Left lung (tissue), 14 donors: ENCODE measurements at places on chromosomes 12 and 14. TPM values are rescaled to one million over a fixed set of nuclear protein-coding genes. Genes with fewer than 3 reads are reported as not detected.
A peak's percentile ranks its signal among the peaks of the same experiment; 100 is the strongest.

DNA sequence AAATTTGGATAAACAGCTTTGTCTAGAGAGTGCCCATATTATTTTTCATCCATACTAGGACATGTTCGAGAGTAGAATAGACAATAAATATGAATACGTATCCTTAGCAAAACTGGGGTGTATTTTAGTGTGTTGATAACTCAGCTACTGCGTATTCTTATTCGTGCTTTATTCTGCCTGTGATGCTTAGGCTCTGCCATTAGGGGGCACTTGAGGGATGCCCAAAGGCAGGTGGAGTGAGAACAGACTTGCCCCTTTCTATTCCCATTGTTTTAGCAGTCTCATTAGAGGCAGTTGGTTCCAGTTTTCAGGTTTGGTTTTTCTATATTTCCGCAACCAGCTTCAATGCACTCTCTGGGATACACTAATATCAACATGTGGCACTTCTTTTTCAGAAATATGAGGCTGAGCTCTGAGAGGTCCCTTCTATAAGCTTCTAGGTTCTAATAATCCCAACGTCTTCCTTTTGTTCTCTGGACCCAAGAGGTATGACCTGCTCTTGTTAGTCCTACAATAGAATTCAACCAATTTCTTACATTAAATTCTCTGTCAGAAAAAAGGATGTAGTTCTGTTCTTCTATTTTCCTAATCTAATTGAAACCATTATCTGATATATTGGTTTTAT, 985.7 kb upstream of the FBXO33 start:
- H3K4me1 ChIP-seq = no peaks in the 10 kb centered on the region
- DNase-seq = no peak
- H3K36me3 ChIP-seq = no peaks in the 10 kb centered on the region
- no peaks in the 10 kb centered on the region for H3K27me3 ChIP-seq
- no peak overlapping the region for H3K4me3 ChIP-seq

DNA sequence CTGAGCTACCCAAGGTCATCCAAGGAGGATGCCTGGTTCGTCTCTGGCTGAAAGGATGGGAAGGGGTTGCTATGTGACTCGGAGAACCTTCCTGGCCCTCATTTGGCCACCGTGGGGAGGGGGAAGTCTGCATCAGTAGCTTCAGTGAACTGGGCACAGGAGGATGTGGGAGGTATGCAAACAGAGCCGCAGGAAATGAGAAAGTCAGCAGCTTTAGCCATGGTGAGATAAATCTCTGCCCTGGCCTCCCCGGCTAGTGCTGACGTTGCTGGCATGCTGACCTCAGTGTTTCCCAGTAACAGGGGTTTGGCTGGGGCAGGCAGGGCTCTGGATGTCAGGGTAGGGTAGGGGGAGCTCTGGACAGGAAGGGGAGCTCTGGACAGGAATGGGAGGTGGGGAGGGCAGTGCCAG, 2.3 kb upstream of the CEBPE start:
- peaks cover under 1% of the 10 kb centered on the region for H3K36me3 ChIP-seq
- H3K27ac ChIP-seq = no peak overlapping the region
- no peaks in the 10 kb centered on the region for H3K27me3 ChIP-seq
- H3K4me1 ChIP-seq = peaks cover 42% of the 10 kb centered on the region

GRCh38 chr12:50351120-50352043, 45.0 kb downstream of the FAM186A start:
- no peak overlapping the region for H3K27ac ChIP-seq
- no peaks in the 10 kb centered on the region for H3K27me3 ChIP-seq
- no peak for DNase-seq
- H3K4me3 ChIP-seq = no peak overlapping the region
- no peaks in the 10 kb centered on the region for H3K4me1 ChIP-seq
- H3K36me3 ChIP-seq = no peaks in the 10 kb centered on the region

The SPIC gene
- total RNA-seq = not detected

The KRT78 gene
- not detected for total RNA-seq

GRCh38 chr12:100279607-100280244, 12.7 kb downstream of the SCYL2 start:
- no peak overlapping the region for H3K4me3 ChIP-seq
- no peaks in the 10 kb centered on the region for H3K4me1 ChIP-seq

The RNASE1 gene
- total RNA-seq = 1,326 TPM

DNA sequence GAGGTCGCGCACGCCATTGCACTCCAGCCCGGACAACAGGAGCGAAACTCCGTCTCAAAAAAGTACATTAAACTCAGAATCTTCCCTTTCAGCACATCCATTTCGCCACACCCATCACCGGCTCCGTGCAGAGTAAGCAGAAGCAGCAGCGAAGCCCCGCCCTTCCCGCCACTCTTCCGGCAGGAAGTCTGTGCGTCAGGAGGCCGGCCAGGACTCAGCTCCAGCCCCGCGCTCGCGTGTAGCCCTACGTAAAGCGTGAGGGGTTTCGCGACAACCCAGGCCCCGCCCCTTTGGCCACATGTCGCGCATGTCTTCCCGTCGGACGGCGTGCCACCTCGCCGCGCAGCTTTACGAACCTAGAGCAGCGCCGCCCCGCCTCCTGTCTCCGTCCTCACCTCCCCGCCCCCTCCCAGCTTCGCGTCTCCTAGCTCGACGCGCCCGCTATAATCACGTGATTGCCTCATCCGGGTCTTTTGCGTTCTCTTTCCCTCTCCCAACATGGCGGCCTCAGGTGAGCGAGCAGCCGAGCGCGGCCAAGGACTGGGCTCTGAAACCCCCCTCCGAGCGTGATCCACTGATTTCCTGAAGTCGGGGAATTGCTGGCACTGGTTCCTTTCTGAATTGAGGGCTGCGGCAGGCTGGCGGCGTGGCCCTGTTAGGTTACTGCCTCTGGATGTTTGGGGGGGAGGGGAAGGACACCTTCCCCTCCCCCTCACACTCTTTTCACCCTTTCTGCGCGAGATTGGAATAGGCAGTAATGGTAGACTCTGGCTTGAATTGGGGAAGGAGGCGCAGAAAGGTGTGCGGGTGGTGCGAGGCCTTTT, at the start of gene EIF4B:
Gene EIF4B, plus strand, starts transcription at position 471 of the 824 bp plus-strand sequence. Its CDS starts 28 bp downstream, at position 499.
- H3K27me3 ChIP-seq = no peaks in the 10 kb centered on the region
- H3K4me1 ChIP-seq = peaks cover 16% of the 10 kb centered on the region
- no peaks in the 10 kb centered on the region for H3K36me3 ChIP-seq
- DNase-seq = peak; percentile 100
- peak within 1 kb of the TSS; percentile 68 for H3K4me3 ChIP-seq

GRCh38 chr14:96001866-96002497, 37.2 kb upstream of the C14orf132 start:
- H3K4me3 ChIP-seq = no peak overlapping the region
- peaks cover 40% of the 10 kb centered on the region for H3K27me3 ChIP-seq
- DNase-seq = no peak
- no peaks in the 10 kb centered on the region for H3K36me3 ChIP-seq
- no peaks in the 10 kb centered on the region for H3K4me1 ChIP-seq

The PAPLN gene
- total RNA-seq = 8.6 TPM

The DLGAP5 gene
- 8.3 TPM for total RNA-seq

The AICDA gene
- 0.24 TPM for total RNA-seq

- H3K27ac ChIP-seq = peak overlapping the region; percentile 87
- DNase-seq = no peak
- peaks cover 50% of the 10 kb centered on the region for H3K4me1 ChIP-seq
- no peaks in the 10 kb centered on the region for H3K36me3 ChIP-seq
- H3K27me3 ChIP-seq = no peaks in the 10 kb centered on the region
- H3K4me3 ChIP-seq = no peak overlapping the region
These were observed 281.7 kb upstream of the AMIGO2 start for GRCh38 chr12:47361389-47362021.

The SLC39A5 gene
- not detected for total RNA-seq

DNA sequence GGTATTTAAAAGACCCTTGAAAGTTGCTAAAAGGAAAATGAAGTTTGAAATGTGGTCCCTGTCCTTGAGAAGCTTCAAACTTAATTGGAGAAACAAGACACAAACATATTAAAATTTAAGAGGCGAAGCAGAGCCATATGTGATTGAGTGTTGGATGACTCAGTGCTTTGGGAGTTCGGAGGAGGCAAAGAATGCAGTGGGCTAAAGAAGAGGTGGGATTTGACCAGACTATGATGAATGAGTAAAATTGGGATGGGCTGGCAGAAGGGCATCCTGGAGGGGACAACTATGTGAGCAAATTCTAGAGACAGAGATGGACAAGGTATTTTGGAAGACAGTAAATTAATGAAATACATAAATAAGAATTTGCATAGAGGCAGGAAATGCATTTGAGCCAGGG, 358.6 kb downstream of the EGLN3 start:
- DNase-seq = no peak
- H3K4me3 ChIP-seq = no peak overlapping the region
- no peak overlapping the region for H3K27ac ChIP-seq
- no peaks in the 10 kb centered on the region for H3K36me3 ChIP-seq
- no peaks in the 10 kb centered on the region for H3K4me1 ChIP-seq
